ENCODE measurements at places on chromosomes 5 and 9. TPM values are rescaled to one million over a fixed set of nuclear protein-coding genes. Genes with fewer than 3 reads are reported as not detected.

DNA sequence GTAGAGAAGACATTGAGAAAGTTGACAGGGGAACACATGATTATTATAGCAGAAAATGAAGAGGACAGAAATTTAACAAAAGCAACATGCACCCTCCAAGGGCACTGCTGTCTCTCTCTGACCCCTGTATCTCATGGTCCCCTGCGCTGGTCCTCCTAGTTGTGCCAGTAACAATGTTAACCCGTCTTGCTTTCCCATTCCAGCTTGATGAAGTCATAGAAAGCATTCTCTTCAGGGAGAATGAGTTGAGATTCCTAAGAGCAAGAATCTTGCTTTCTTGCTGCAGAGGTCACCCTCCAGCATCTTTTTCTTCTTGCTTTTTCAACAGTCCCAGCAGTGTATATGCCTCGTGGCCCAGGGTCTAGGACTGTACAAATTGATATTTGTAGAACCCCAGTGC, 279.6 kb upstream of the ADAMTSL1 start:
- peaks cover 19% of the 10 kb centered on the region for H3K27me3 ChIP-seq
- no peaks in the 10 kb centered on the region for H3K4me1 ChIP-seq
- no peak overlapping the region for H3K4me3 ChIP-seq
- no peak overlapping the region for H3K27ac ChIP-seq

DNA sequence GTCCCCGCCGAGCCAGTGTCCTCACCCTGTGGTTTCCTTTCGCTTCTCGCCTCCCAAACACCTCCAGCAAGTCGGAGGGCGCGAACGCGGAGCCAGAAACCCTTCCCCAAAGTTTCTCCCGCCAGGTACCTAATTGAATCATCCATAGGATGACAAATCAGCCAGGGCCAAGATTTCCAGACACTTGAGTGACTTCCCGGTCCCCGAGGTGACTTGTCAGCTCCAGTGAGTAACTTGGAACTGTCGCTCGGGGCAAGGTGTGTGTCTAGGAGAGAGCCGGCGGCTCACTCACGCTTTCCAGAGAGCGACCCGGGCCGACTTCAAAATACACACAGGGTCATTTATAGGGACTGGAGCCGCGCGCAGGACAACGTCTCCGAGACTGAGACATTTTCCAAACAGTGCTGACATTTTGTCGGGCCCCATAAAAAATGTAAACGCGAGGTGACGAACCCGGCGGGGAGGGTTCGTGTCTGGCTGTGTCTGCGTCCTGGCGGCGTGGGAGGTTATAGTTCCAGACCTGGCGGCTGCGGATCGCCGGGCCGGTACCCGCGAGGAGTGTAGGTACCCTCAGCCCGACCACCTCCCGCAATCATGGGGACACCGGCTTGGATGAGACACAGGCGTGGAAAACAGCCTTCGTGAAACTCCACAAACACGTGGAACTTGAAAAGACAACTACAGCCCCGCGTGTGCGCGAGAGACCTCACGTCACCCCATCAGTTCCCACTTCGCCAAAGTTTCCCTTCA, 1.4 kb downstream of the GLIS3 start:
- peak; percentile 48 for DNase-seq
- H3K27ac ChIP-seq, result peak overlapping the region; percentile 97
- H3K4me3 ChIP-seq, result peak overlapping the region; percentile 94
- H3K36me3 ChIP-seq, result no peaks in the 10 kb centered on the region
- peaks cover 36% of the 10 kb centered on the region for H3K4me1 ChIP-seq

DNA sequence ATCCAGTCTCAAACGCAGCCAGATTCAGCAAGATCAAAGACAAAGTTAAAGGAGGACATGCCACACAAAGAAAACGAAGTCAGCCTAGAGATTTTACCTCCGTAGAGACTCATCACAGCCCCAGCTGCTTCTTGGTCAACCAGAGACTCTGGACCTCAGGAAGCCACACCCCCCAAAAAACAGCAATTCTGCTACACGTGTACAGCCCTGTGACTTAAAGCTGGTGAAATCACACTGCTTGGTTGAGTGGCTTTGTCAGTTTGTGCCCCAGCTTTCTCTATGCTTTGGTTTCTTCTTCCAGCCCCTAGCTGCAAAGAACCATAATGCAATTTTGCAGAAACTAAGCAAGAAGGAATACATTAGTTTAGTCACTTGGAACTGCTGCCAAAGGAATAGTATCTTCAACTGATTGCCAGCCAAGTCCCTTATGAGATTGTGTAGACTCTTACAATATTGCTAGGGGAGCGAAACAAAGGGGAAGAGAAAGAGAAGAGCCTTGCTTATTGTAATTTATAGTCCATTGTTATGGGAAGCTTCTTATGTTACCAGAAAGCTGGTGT, 158.8 kb upstream of the ZNF462 start:
- no peaks in the 10 kb centered on the region for H3K36me3 ChIP-seq
- H3K27me3 ChIP-seq, result no peaks in the 10 kb centered on the region
- DNase-seq, result no peak
- H3K4me3 ChIP-seq, result no peak overlapping the region
- H3K27ac ChIP-seq, result no peak overlapping the region

- no peaks in the 10 kb centered on the region for H3K36me3 ChIP-seq
- DNase-seq, result peak; percentile 94
- peaks cover 57% of the 10 kb centered on the region for H3K4me1 ChIP-seq
- peak overlapping the region; percentile 98 for H3K27ac ChIP-seq
Measured at GRCh38 chr5:59768152-59769040, 125.1 kb downstream of the PDE4D start.

PRLR gene
- 0.16 TPM for total RNA-seq

SLC34A1 gene
- total RNA-seq, result not detected

GRCh38 chr5:174418809-174419539, 305.4 kb upstream of the MSX2 start:
- H3K36me3 ChIP-seq, result no peaks in the 10 kb centered on the region
- H3K27me3 ChIP-seq, result peaks cover 12% of the 10 kb centered on the region
- DNase-seq, result no peak
- H3K4me1 ChIP-seq, result peaks cover 14% of the 10 kb centered on the region
- peak overlapping the region; percentile 43 for H3K4me3 ChIP-seq

FNIP1 gene
- 36.3 TPM for total RNA-seq

GRCh38 chr9:115362101-115362500, 244.1 kb upstream of the TNC start:
- no peaks in the 10 kb centered on the region for H3K4me1 ChIP-seq
- no peak for DNase-seq
- no peaks in the 10 kb centered on the region for H3K36me3 ChIP-seq
- no peaks in the 10 kb centered on the region for H3K27me3 ChIP-seq
- H3K27ac ChIP-seq, result no peak overlapping the region

GRCh38 chr5:134175921-134176510, 734 bp downstream of the SKP1 start:
- peak overlapping the region; percentile 97 for H3K4me3 ChIP-seq
- peaks cover 52% of the 10 kb centered on the region for H3K36me3 ChIP-seq

DNA sequence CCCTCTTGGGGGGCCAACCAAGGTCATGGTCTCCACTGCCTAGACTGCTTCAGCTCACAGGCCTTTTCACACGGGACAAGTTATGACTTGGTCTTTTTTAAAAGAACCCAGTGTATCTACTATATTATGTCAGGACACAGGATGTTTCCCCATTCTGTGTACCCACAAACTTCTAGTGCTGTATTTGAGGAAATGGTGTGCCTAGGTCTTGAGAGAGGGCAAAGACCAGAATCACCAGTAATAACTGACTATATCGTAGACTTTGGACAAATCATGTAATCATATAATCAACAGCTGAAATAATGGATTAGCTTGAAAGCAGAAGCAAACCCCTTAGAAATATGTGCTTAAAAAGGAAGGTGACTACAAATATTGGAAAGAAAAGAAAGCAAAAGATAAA, 133.3 kb downstream of the ARL15 start:
- H3K27ac ChIP-seq, result no peak overlapping the region
- no peaks in the 10 kb centered on the region for H3K4me1 ChIP-seq
- no peaks in the 10 kb centered on the region for H3K36me3 ChIP-seq

All from MCF 10A (cell line).